ENCODE measurements at places on chromosomes 5 and 9.

DNA sequence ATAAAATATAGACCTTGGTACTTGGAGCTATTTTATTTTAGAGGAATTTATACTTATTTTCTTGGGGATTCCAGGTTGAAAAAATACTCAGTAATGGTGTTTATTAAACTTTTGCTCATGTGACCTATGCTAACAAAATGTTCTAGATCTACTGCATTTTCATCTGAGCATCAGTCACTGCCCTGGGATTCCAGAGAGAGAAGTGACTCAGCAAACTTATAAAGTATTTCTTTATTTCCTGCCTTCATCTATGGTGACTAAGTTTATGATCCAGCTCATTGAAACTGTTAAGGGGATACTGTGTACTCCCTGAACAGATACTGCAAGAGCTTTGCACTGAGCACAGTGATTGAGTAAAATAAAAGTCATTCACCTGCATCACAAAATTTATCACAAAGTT, 298.5 kb upstream of the CDH18 start:
- no peak for DNase-seq

GRCh38 chr5:180209137-180209581, at the start of gene RASGEF1C:
Gene RASGEF1C, minus strand, starts transcription at chr5:180209211. Its CDS starts 71,159 bp downstream, at chr5:180138052.
- DNase-seq, result peak; percentile 44

DNA sequence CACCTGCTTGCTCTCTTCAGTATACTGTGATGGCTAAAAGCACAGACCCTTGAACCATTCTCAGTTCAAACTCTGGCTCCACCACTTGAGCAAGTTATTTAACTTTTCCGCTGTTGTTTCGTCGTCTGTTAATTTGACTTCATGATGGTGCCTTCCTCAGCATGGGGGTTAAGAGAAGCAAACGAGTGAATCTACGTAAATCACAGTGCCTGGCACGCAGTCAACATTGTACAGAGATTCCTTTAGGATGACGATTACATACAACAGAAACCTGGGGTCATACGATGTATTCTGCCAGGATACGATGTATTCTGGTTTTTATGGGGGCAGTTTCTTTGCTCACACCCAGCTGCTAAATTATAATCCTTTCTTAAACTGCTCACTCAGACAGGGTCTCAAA, 515.6 kb downstream of the CCDC171 start:
- no peak for DNase-seq

DNA sequence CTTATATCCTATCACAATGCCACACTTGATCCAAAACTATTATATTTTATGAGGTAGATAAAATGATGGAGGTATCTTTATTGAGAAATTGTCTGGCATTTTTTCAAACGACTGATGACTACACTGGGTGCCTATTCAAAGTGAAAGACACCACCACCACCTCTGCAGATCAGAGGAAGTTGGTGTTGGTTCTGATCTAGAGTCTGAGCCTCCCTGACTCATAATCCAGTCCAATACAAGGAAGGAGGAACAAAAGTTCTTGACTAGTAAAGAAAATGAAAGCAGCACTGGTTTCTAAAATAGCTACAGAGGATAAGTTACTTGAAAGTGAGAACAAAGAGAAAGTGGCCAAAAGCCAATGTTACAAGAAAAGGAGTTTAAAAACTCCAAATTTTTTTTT, 139.9 kb downstream of the RFX3 start:
- DNase-seq, result peak; percentile 87

- DNase-seq, result no peak
Observed at GRCh38 chr5:65916636-65917035, 9.7 kb upstream of the ERBIN start.

DNA sequence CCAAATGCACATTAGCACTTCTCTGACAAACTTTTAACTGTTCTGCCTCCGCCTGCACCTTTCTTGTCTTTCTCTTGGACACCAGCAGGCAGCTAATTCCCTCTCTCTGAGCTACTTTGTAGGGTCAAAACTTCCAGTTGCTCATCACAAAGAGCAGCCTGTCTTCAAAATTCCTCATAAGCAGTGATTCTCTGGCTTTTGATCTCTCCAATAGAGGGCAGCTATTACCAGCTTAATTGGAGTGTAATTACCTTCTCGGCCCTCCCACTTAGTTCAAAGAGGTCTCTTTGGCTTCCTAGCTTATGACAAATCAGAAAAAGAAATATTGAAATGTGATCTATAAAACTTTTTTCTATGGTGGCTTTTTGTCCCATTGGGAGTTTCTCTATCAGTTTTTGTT, 43.6 kb upstream of the RAD23B start:
- no peak for DNase-seq

GRCh38 chr5:132687995-132688394, 14.2 kb downstream of the IL4 start:
- DNase-seq, result peak; percentile 46

GRCh38 chr9:103837940-103838339, 256.2 kb upstream of the SMC2 start:
- no peak for DNase-seq

DNA sequence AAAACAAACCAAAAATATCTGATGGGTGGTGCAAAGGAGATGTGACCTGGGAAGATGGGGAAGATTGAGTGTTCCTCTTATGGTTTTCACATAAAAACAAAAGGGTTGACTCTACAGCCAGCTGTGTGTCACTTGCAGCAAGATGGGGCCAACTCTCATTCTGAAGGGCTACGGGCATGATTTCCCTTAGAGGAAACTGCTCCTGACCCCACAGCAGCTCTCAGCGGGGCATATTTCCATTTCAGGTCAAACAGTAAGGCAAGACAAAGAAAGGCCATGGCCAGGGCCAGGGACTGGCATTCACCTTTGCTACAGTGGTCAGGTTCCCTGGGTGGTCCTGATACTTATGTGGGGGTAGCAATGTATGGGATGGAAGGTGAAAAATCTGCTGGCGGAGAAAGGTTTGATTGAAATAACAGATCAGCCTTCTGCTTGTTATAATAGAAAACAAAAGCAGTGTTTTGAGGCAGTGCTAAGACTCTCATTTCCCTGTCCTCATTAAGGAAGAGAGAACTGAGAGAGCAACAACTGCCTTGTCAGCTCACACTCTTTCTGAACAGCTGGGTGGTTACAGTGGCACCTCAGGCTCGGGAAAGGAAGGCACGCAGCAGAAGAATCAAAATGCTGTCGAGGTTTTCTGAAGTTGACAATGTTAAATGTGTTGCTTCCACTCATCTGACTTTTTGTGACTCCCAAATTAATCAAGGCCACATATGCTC, 120.7 kb upstream of the PCA3 start:
- no peak for DNase-seq

Data from activated CD4-positive, alpha-beta T cell treated with anti-CD3 and anti-CD28 coated beads, Interleukin-2, Interleukin-4, amounts not matched to agents 100 ng/mL and 50 ng/mL, durations not matched to agents 16 hours and 8 hours (primary cell).